ENCODE measurements at places on chromosomes 13 and 19. TPM values are rescaled to one million over a fixed set of nuclear protein-coding genes. Genes with fewer than 3 reads are reported as not detected.
A peak's percentile ranks its signal among the peaks of the same experiment; 100 is the strongest.

GRCh38 chr13:80707000-80707983 is 366.4 kb upstream of the SPRY2 start:
- no peak for DNase-seq

GRCh38 chr19:51916167-51916566 is 11.1 kb upstream of the ZNF613 start:
- DNase-seq: no peak

GRCh38 chr19:17555480-17555928 is at the start of gene COLGALT1:
Gene COLGALT1, plus strand, starts transcription at chr19:17555649. Its CDS starts 65 bp downstream, at chr19:17555714.
- peak; percentile 97 for DNase-seq

DNA sequence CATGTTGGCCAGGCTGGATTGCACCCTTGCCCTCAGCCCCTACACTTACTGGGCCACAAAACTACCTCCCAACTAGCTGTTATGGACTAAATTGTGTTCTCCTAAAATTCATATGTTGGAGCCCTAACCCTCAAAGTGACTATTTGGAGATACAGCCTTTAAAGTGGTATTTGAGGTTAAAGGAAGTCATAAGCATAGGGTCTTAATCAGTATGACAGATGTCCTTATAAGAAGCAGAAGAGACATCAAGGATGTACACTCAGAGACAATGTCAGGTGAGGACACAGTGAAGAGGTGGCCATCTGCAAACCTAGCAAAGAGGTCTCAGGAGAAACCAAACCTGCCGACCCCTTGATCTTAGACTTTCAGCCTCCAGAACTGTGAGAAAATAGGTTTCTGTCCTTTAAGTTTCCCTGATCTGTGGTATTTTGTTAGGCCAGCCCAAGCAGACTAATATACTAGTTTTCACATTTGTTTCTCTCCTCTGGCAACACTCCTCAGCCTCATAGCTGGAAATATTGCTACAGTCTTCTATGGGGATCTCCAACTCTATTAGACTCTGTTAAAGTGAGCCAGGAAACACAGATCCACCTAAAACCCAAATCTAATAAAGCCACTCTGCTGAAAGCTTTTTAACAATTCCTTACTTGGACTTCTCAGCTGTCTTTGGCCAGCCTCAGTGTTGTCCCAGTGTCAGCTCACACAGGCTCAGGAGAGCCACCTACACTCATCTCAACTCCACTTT is 256.5 kb downstream of the TBC1D4 start:
- no peak for DNase-seq

DNA sequence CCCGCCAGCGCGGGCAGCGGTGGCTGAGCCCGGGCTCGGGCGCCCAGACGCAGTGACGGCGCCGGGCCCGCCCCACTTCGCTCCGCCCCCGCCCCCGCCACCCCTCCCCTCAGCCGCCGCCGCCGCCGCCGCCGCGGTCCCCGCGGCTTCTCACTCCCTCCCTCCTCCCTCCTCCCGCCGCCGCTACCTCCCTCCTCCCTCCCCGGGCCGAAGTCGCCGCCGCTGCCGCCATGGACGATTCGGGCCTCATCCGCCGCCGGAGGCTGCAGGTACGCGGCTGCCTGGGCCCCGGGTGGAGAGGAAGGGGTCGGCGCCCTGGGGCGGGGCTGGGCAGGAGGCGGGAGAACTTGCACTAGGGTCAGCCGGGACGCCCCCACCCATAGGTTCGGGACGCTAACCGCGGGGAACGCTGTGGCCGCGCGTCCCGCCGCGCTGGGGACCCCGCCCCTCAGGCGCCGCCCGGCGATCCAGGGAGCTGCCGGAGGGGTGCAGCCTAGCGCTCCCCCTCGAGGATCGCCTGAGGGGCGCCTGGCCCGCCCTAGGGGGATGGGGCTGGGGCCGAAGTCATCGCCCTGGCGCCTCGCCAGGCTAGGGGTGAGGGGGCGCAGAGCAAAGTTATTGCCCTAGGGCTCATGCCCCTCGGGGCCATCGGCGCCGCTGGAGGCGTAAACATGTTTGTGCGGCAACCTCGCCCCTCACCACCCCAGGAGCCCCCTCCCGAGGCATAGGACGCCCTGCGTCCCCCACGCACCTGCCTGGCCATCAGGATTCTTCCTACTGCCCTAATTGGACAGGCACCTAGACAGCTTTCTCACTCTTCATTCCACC is 427 bp downstream of the RTBDN start:
- no peak for DNase-seq

DNA sequence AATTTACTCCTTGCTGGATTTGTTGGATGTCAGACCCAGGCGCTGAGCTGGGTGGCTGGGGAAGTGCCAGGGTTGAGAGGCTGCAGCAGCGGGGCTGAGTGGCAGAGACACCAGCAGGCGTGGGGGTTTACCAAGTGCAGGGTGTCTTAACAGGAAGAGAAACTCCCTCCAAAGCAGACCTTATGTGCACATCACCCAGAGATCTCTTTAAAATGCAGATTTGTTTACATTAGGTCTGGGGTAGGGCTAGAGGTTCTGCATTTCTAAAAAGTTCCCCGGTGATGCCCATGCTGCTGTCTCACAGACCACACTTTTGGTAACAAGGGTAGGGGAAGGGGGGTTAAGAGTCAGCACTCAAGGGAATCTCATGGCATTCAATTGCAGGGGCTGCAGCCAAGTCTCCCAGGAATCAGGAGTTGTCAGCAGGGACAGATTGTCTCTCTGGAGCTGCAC is 80.7 kb upstream of the OLFM4 start:
- no peak for DNase-seq

The PDX1 gene
- not detected for total RNA-seq

The IGSF23 gene
- not detected for total RNA-seq

Measured in activated T-helper 1 cell treated with anti-CD3 and anti-CD28 coated beads, Interleukin-12 subunit alpha, Interleukin-12 subunit beta, Interleukin-2, Interleukin-4 antibody, amounts not matched to agents 30 ng/mL and 10 ng/mL and 1 ng/mL, durations not matched to agents 14 hours and 24 hours and 36 hours (primary cell).